Prostate gland (tissue), 2 donors: ENCODE measurements at places on chromosomes 13 and 19.

- no peak for DNase-seq
Observed at GRCh38 chr13:41809962-41810361, 150.9 kb downstream of the VWA8 start.

GRCh38 chr13:72390909-72391308, 336.5 kb downstream of the MZT1 start:
- no peak for DNase-seq

DNA sequence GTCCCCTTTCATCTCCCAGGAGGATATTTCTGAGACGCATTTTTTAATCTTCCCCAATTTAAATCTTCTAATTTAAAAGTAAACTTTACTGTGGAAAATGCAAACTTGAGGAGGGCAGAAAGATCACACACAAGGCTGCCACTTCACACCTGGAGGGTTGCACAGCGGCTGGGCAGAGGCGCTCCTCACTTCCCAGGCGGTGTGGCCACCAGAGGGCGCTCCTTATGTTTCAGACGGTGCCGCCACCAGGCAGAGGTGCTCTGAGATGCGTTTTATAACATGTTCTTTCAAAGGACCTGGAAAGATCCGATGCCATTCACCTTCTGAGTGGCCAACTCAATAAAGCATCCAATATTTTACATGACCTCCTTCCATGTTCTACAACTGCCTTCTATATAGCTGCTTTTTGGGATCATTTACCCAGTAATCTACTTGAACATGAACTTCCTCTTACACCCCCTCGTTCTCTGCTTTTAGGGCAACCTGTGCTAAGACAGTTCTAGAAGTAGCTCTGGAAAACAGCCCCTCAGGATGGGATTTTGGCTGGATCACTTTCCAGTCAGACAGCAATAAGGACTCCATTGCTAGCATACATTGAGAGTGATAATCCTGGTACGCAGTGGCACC, 14.8 kb upstream of the MTUS2 start:
- DNase-seq, result no peak

DNA sequence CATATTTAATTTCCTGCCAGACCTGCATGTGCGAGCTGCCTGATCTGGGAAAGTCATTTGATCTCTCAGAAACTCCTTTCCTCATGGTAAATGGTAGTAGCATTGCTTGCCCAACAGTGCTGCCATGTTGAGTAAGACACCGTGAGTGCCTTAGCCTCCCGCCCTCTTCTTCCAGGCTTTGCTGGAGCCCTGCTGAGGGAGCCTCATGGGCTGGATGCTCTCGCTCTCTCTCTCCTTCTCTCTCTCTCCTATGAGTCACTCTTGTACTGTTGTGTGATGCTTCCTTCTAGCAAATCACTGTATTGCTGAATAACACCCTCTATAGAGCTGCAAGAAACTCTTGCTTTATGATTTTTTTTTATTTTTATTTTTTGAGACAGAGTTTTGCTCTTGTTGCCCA, 365.5 kb downstream of the UQCRFS1 start:
- DNase-seq, result no peak

DNA sequence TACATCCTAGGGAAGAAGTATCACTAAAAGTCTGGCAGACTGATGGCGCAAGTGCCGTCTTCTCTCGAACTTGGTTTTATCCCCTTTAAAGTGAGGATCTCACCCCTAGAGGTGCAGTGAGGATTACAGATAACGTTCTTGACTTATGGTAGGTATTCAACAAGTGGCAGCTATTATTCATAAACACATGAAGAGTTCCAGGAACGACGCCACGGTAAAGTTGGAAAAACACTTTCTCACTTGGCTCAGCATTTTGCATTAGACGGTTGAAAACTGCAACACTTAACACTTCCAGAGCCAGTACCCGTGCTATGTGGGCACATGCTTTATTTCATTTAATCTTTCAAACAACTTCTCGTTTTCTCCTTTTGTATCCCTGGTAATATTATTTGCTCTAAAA, 8.7 kb downstream of the PROZ start:
- no peak for DNase-seq

DNA sequence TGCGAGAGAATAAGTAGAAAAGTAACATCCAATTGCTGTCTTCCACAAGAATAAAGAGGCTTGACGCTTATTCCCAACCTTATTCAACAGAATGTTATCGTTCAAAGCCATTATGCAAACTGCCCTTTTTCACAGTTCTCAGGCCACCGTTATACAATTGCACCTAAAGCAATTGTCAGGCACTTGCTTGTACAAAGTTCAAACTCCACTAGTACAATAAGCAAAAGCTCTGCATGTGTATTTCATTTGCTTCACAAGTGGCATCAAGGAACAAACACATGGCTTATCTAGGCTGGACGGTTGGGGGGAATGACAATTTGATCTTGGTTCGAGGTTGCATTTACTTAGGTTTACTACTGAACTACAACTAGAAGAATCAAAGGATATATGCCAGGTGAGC, 815.6 kb downstream of the EFNB2 start:
- no peak for DNase-seq

DNA sequence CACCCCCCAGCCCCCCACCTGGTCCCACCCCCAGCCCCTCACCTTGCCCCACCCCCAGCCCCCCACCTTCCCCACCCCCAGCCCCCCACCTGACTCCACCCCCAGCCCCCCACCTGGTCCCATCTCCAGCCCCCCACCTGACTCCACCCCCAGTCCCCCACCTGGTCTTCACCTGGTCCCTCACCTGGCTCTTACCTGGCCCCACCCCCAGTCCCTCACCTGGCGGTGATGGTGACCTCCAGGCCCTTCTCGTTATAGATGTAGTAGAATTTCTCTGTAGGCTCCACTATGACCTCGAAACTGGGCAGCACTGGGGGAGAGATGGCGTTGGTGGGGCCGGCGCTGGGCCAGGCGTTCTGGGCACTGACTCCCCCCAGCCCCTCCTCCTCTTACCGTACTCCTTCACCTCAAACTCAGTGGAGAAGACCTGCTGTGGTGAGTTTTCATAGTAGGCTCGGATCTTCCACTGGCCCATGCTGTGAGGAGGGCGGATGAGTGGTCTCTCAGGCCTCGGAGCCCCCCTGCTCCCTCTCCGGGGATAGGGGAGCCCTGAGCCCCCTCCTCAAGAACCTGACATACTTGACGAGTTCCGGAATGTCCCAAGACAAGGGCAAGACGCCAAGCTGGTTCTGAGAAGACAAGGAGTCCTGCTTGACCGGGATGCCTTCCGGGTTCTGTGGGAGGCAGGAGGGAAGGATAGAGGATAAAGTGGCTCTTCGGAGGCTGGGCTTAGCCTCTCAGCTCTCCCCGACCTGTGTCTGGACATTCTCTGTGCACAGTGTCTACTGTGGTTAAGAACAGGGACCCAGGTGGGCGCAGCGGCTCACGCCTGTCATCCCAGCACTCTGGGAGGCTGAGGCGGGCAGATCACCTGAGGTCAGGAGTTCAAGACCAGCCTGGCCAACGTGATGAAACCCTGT, 6.4 kb downstream of the C3 start:
- DNase-seq, result no peak

DNA sequence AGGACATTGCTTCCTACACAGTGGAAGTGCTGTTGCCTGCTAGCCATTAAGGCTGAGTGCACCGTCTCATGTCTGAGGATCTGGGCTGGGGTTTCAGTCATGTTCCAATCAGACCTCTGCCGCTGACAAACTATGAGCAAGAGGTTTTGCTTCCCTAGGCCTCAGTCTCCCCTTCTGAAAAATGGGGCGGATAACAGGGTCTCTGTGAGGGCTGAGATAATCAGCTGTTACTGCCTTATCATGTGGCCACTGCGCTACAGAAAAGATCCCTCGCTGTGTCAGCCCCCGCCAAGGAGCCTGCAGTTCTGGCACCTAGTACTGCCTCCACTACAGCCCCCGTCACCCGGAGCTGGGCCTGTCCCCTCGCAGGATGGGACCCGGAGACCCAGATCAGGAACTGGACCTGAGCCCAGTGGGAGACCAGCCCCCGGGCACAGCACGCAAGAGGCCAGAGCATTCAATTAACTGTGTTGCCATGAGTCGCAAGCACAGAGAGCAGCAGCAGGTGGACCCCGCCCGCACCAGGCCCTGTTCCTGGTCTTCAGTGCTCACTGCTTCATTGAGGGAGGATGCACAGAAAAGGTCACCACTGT, 3.0 kb upstream of the PNKP start:
- DNase-seq, result no peak

GRCh38 chr19:4803736-4804695, 12.5 kb downstream of the FEM1A start:
- peak; percentile 58 for DNase-seq

DNA sequence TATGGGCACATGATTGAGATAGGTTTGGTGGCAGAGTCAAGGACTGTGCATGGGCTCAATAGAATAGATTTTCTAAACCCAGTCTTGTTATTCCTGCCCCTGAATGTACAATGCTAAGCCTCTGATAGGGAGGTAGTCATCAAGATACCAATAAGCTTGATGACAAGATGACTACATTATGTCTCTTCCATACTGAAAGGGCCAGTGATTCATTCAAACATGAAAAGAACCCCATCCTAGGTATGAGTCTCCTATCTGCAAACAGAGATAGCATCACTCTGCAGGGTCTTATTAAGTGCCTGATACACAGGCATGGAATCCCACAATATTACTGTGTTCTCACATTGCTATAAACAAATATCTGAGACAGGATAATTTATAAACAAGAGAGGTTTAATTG, 40.3 kb upstream of the UFM1 start:
- DNase-seq, result no peak

DNA sequence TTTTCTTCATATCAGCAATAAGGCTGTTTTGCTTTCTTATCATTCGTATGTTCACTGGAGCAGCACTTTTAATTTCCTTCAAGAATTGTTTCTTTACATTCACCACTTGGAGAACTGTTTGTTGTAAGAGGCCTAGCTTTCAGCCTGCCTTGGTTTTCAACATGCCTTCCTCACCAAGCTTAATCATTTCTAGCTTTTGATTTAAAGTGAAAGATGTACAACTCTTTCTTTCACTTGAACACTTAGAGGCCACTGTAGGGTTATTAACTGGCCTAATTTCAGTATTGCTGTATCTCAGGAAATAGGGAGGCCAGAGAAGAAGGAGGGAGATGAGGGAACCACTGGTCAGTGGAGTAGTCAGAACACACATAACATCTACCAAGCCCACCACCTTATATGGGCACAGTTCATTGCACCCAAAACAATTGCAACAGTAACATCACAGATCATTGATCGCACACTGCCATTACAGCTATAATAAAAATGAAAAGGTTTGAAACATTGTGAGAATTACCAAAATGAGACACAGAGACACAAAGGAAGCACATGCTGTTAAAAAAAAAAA, 181.4 kb upstream of the TUBA3C start:
- DNase-seq, result no peak

DNA sequence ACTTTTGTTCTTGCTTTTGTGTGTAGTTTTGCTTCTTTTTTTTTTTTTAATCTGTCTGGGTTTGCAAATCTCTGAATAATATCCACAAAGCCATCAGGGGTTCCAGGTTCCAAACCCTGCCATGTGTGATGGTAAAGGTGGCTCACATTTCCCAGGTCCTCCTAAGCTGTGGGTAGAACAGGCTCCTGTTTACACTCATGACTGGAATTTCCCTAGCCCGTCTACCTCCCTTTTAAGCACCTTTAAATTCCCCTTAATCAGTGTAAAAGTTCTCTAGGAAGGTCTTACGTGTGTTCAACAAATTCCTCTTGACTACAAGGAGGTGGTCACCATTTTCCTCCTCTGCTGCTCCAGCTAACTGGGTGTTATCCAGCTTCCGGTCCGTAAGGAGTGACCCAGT, 62.8 kb downstream of the EFNB2 start:
- DNase-seq, result no peak
